DMS153 (cell line): ENCODE measurements at places on chromosomes 3 and 15.

DNA sequence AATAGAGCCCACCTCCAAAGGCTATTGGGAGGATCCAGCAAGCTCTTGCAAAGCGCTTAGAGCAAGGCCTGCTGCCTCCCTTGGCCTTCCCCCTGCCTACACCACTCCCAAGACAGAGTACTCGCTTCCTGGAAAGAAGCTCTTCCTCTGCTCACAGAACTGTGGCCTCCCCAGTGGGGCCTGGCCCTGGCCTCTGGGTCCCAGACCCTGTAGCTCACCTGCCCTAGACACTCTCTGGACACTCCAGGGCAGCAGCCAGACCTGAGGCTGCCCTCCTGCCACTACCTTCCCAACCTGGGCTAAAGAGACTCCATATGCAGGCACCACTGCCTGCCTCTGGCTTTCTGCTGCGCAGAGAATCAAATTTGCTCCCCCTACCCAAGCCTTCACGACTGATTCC is 49.9 kb downstream of the GRIP2 start:
- DNase-seq, result no peak

DNA sequence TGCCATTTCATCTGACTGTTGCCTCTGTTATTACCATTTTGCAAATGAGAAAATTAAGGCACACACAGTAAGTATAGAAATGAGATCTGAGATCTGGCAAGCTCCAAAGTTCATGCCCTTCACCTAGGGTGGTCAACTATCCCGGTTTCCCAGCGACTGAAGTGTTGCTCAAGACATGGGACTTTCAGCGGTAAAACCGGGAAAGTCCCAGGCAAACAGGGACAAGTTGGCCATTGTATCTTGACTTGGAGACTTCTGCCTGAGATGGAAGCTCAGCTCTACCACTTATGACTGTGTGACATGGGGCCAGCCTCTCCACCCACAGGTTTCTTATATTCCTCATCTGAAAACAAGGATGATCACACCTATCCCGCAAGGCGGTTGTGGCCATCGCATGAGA is 55.6 kb upstream of the TPM1 start:
- no peak for DNase-seq

- no peak for DNase-seq
Observed at GRCh38 chr3:124768812-124769211, 38.6 kb downstream of the UMPS start.

DNA sequence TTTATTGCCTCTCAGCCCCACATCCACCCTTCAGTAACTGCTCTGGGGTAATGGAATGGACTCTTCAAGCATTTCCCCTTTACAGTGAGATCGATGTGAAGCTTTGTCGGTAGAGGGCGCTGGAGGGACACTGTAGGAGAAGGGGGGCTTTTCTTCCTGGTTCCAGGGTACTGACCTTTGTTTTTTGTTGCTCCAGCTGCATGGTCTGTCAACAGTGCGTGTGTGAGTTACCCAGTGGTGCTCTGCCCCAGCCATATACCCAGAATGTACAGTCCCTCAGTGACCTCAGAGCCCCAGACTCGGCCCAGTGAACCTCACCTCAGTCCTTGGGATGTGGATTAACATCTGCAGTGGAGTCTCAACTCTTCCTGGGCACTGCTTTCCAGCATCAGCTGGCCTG is 180.3 kb upstream of the TSC22D2 start:
- DNase-seq, result peak; percentile 28

DNA sequence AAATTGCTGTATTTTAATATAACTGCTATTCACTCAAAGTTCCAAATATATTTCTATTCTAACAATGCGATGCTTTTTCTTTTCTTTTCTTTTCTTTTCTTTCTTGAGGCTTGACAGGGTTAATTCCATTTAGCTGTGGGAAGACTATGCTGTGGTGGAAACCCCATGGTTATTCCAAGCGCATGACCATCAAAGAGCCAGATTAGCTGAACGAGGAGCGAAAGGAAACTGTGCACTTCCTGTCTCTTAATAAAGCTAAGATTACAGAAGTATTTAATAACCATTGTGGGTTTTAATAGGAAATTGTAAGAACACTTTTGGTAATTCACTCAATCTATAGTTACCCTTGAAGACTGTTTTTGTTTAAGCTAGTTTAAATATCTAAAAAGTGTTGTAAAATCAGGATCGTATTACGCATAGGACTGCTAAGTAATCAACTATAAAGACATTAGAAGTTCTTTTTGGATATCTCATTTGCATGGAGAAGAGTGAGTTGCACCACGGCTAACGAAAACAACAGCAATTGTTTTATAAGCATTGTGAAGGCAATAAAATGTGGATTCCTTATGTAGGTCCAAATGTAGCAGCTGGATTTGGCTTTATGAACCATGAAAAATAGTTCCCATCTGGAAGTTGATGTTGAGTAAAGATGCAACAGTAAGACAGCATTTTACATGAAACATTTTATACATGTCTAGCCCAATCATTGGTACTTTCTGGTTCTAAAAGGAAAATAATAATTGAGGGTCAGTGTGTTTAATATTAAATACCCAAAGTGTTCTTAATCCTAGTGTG is 105.4 kb downstream of the ZIC1 start:
- DNase-seq, result no peak

- no peak for DNase-seq
Observed at GRCh38 chr3:53513556-53514190, 19.3 kb downstream of the CACNA1D start.

DNA sequence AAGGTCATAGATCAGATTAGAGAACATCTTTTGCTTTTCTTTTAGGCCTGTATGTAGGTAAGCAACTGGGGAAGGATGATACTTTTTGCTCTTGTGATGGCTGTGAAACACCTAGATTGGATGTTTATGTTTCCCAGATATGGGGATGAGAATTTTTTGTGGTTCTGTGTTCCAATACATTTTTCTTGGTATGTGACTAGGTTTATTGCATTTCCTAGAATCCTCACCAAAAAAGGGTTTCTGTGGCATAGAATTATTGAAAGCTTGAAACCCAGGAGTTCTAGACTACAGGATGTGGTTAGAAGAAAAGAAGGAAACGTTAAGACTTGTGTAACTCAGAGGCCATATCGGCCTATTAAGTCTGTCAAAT is 25.8 kb downstream of the OXNAD1 start:
- DNase-seq, result no peak

DNA sequence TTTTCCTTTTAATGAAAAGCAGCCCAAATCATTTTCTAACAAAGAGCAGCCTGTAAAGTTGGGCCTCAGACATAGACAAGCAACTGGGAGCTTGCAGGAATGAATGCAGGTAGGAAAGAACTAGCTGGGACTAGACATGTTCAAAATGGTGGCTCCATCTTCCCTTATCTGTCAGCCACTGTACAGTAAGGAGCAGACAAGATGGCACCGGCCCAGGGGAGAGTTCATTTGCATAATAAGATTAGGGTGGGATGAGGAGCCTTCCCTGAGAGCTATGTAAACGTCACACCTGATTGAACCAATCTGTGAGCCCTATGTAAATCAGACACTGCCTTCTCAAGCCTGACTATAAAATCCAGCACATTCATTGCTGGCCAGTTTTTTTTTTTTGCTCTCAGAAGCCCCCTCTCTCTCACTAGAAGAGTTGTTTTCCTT is 59.7 kb upstream of the GK5 start:
- no peak for DNase-seq

GRCh38 chr15:55743729-55744655 is 1.0 kb upstream of the PRTG start:
- no peak for DNase-seq

DNA sequence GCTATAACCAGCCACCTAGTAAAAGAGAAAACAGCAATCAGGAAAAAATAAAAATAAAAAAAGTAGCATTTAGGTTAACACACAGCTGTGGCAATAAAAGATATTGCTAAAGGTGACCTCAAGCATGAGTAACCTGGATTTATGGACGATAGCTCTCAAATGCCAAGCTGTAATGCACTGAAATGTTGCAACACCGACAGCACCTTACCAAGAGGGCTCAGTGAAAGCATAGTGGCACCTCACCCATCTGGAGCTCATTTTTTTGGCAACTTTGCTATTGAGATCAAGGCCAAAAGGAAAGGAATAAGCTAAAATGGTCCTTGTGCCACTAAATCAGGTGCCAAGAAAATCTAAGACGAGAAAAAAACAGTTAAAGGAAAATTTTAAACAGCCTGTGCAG is 2.5 kb downstream of the HACD2 start:
- DNase-seq, result no peak

- no peak for DNase-seq
Observed at GRCh38 chr3:122745369-122746021, 48.1 kb downstream of the HSPBAP1 start.

DNA sequence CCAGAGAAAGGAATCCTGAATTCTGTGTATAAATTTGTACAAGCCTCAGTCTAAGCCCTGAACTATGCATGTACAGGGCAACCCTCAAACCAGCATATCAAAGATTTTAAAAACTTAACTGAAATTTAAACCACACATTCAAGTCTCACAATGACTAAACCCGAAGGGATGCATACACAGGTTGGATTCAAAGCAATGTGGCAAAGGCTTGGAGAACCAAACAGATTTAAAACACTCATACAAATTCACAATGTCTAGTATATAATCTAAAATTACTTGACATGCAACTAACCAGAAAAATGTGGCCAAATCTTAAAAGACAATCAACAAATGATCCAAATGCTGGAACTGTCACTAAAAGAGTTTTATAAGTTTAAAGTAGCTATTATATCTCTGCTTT is 36.4 kb downstream of the CEP152 start:
- no peak for DNase-seq

- no peak for DNase-seq
Observed at GRCh38 chr15:99502182-99502581, 63.6 kb upstream of the MEF2A start.

DNA sequence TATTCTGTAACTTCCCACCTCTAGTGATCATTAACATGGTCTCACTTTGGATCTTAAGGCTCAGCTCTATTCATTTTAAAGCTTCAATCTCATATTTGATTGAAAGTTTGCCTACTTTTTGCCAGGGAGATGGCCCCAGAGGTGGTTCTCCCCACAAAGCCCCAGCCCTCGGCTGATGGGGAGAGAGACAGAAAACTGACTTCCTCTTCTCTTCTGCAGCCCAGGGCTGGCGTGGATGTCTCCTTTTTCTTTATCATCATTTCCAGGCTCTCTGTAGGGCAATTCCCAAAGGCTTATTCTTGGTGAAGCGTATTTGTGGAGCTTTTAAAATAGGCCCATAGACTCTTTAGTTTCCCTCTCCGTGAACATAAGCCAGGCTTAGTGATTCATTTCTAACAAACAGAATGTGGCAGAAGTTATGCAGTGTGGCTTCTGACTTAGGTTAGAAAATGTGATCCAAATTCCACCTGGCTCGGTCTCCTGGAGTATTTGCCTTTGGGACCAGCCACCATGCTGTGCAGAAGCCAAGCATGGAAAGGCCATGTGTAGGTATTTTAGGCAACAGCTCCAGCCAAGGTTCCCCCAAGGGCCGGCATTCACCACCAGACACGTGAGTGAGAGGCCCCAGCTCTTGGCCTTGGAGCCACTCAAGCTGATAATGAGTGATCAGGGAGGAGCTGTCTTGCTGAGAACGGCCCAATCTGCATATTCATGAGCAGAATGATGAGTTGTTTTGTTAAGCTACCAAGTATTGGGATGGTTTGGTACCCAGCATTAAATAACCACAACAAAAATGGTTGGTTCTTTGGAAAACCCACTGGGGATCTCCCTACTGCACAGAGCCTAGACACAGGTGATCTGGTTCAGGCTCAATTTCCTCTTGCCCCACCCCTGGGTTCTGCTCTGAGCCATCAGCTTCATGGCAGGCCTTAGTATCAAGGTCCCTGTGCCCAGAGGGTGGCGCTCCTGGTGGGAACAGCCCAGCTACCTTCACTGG is 353.2 kb upstream of the PROK2 start:
- no peak for DNase-seq
